SJSA1 (cell line): ENCODE measurements at places on chromosomes 7 and 10.
A peak's percentile ranks its signal among the peaks of the same experiment; 100 is the strongest.

GRCh38 chr7:141456298-141456697 lies 94.9 kb upstream of the AGK start:
- DNase-seq, result no peak

- DNase-seq, result no peak
Measured at GRCh38 chr7:155408651-155409586, 49.0 kb upstream of the EN2 start.

DNA sequence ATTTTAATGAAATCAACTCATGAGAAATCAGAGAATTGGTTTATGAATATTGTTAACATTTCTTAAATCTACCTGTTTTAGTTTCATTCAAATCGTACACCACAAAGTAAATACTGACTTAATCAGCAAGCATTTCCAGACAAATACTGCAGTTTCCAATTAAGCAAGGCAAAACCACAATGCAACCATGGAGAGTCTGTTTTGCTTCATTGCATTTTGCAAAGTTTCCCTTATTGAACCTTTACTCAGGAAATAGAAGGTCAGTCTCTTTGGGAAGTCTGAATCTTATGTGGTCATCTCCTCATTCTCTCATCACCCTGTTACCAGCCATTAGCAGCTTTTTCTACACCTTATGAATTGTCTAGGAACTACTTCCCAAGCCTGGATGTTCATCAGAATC lies 400.5 kb downstream of the IPMK start:
- no peak for DNase-seq

DNA sequence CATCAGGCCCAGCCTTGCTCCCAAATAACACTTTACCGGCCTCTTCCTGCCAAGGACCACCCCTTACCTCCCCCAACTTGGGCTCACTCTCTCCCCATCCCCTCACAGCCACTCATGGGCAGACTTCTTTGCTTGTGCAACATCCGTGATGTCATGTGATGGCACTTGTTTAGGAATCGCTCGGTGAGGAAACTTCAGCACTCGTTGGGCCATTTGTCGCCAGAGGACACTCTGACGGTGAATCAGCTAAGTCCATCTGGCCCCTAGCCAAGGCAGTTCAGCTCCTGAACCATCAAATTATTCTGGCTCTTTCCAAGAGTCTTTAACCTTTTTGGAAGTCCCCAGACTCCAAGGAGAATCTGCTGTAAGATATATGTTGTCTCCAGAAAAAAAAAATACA lies 19.2 kb downstream of the BTBD16 start:
- DNase-seq, result no peak

DNA sequence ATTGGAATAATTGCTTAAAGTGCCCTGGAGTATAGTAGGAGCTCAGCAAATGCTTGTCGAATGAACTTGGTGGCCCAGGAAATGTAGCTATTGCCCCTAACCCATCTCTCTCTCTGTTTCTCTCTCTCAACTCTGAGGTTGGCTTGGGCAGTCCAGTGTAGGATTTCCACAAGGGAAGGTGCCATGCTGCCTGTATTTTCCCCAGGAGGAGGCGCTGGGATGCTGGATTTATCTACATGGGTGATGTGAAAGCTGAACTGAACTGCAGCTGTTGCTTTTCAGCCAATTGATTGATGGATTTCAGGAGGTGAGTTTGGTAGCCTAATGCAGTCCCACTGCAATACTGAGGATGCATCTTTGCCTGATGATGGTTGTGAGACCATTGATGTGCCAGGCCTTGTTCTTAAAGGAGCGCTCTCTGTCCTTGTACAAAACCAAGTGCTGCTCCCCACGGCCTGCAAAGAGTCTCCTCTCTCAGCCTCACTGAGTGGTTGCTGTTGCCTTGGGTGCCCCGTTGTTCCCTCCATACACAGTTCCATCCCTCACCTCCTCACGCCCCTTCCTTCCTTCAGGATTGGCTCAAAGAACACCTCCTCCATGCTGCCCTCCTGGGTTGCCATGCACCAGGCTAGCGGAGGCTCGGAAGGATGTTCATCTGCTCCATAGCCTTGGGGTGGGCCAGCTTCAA lies 200.6 kb downstream of the GLRX3 start:
- no peak for DNase-seq

DNA sequence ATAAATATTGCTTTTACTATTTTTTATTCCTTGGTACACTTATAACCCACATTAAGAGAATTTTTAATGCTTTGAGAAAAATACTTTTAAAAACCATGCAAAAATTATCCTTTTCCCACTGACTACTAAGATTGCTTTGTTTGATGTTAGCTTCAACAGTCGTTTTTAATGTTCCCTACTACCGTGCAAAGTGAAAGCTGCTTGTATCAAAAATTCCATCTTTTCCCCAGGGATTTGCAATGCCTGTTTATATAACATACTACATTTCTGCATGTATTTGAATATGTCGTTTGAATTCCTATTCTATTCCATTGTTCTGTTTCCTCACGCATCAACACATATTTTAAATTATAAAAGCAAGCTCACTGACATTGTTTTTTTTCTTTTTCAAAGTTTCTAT lies 54.4 kb downstream of the TFPI2 start:
- DNase-seq, result no peak

DNA sequence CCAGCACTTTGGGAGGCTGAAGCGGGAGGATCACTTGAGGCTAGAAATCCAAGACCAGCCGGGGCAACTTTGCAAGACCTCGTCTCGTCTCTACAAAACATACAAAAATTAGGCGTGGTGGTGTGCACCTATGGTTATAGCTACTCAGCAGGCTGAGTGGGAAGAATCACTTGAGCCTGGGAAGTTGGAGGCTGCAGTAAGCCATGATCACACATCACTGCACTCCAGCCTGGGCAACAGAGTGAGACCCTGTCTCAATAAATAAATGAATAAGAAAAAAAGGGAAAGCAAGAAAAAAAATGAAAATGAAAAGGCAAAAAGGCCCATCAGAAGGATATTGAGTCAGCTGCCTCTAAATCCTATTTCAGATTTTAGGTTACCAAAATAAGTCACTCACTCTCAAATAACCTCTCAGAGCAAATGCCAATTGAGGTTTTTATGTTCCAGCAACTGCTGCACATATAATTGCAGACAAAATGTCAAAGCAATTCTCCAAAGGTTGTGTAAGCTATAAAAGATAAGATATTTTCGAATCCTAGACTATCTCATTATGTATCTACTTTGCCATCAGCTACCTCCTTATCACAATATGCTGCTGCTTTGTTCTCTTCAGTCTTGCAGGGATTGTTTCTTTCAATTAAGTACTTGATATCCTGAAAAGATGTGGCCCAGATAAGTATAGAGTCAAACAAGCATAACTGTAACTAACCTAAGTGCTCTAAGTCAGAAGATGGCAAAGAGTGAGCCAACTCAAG lies 4.7 kb downstream of the BAZ1B start:
- no peak for DNase-seq

- no peak for DNase-seq
Measured at GRCh38 chr7:92489634-92490033, 11.9 kb upstream of the ERVW-1 start.

DNA sequence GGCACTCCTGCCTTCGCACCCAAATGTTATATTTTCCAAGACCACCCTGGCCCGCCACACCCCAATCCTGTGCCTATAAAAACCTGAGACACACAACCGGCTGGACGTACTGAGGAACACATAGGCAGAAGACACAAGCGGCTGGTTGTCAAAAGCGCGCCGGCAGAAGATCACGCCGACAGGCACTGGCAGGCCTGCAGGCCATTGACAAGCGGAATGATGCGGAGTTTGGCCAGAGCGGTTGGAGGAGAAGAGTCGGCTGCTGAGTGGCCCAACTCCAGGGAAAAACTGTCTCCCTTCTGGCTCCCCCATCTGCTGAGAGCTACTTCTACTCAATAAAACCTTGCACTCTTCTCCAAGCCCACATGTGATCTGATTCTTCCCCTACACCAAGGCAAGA lies 39.7 kb upstream of the SAMD8 start:
- no peak for DNase-seq

DNA sequence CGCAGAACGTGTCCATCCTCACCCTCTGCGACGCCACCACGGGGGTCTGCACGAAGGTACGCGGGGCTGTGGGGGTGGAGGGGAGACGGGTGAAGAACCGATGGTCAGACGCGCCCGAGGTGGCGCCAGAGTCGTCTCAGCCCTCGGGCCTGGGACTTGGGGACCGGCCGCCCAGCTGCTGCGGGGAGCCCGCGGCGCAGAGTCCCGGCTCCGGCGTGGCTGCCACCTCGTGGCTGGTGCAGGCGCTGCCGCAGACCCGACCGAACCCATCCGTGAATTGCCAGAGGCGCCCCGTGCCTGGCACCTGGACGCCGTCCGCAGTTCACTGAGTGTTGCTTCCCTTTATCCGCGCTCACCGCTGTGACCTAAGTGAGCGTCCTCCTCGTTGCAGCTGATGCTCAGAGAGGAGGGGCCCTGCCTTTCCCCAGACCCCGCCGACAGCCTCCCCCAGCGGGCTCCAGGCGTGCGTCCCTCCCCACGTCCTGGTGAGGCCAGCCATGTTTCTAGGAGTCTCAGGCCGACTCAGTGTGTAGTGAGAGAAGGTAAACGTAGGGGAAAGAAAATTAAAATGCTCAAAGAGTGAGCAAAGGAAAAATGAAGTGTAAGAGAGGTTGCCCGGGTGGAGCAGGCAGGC lies 208.7 kb downstream of the PAXIP1 start:
- DNase-seq, result no peak

- no peak for DNase-seq
Measured at GRCh38 chr7:135342887-135343286, 109.2 kb downstream of the STRA8 start.

GRCh38 chr10:84407388-84408049 lies 79.1 kb downstream of the CCSER2 start:
- no peak for DNase-seq

DNA sequence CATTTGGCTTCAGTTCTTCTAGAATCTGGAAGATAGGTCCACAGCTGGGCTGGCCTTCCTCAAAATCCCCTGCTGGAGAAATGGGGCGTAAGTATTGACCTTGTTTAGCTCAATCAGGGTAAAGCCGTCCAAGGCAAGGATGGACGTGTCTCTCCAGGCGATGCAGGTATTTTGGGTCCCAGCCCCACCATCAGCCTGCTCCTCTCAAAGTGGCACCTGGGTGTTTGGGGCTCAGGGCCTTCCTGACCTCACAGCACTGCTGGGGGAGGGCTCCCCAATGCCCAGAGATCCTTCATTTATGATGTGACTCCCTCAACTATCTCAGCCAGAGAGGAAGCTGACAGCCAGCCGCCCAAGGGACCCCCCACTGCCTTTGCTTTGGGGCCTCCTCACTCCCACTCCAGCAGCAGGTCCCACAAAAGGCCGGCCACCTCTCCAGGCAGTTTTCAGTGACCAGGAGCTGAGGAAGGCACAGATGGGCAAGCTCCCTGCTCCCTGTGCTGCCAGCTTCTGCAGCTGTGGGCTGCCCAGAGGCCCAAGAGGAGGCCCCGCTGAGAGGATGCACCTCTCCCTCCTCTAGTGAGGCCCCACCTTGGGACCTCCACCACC lies 140.0 kb upstream of the TCERG1L start:
- no peak for DNase-seq

DNA sequence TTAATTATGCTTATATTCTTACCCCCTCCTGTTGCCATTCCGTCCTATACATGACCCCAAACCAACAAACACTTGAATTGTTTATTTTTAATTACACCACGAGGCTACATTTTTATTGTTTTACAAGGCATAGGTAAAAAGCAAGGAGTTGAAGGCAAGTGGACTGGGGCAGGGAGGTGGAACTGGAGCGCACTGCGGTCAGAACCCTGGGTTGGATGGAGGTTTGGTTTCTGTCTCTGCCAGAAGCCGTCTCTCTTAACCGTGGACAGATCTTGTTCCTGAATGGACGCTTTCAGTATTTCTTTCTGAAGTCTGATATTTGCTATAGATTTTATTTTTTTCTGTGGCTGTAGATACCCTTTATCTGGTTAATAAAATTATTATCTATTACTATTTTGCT lies 19.9 kb upstream of the IGFBP3 start:
- no peak for DNase-seq

GRCh38 chr10:130174328-130174727 lies 38.1 kb downstream of the GLRX3 start:
- no peak for DNase-seq

- peak; percentile 82 for DNase-seq
Measured at GRCh38 chr10:6141296-6142151, 52.7 kb downstream of the RBM17 start.

DNA sequence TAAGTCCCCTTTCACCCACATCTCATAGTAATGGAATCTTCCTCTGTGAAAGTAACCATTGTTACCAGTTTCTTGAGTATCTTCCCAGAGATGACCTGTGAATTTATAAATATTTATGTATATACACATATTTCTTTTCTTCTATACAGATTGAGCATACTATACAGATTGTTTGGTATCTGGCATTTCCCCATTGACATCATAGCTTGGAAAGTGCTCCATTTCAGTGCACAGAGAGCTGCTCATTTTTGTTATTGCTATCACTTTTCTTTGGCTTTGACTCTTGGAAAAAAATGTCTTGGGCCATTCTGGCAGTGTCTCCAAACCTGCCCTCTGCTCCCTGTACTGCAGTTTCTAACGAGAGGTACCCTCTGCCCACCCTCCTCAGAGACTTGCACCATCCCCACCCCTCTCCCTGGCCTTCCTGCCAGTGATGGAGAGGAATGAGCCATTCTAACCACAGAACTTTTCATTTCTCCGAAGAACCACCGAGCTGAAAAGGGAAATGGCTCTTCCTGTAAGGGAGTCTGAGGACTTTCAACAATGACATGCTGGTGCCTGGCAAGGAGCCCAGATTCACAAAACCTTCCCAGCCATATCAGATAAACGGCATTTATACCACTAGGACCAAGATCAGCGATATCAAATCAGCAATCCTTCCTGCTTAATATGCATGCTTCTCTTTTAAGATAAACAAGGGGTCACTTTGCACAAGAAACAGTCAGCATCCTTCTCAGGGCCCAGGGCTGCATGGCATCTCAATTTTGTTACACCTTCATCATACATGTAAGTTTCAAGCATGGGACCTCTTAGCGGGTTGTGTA lies 19.7 kb upstream of the CCSER2 start:
- peak; percentile 83 for DNase-seq

DNA sequence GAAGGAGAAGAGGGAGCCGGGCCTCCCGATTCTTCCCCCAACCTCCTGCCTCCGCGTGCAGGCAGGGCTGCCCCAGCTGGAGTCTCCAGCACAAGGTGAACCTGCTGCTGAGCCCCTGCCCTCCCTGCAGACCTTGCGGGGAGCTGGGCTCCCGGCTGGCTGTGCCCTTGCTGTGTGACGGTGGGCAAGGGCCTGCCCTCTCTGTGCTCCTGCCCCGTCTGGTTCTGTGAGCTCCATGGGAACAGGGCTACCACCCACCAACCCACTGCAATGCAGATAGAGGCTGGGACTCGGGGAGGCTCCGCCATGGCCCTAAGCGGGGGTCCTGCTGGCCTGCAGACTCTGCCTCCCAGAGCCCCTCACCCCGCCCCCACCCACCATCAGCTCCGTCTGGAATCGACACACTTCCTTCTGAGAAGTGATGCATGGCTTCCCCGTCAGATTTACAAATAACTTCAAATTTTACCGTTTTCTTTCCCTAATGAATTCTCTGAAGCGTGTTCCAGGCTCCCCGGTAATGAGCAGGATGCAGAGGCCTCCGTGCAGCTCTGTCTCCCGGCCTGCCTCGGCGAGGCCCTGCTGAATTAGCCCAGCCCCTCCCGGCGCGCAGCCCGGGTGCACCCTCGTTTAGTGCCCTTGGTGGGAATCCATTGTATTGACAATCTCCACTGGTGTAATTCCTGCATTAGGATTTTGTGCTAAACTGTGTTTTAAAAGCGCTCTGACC lies 111.0 kb downstream of the MICALL2 start:
- DNase-seq, result no peak
